Glomerular endothelial cell (primary cell): ENCODE measurements at places on chromosomes 6 and 20.

DNA sequence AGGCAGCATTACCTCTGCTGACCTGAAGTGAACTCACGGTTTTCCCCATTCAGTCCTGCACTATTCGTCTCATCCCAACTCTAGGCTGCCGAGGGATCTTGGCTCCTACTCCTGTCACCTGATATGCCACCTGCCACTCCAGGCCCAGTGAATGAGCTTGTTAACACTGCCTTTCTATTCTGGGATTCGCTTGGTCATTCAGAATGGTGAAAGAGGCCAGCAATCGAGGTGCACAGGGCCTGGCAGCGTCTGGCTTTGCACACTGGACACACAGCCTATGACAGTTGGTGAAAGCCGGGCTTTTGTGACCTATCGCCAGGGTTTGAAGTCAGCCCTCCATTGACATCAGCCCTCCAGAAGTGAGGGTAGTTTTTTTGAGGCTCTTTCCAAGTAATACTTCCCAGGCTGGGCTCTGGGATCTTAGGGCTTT lies 59.3 kb upstream of the MYL9 start:
- DNase-seq, result no peak

- no peak for DNase-seq
Observed at GRCh38 chr6:9225441-9225871, 790.1 kb upstream of the SLC35B3 start.

- DNase-seq, result no peak
Observed at GRCh38 chr20:58891718-58892140, 39.2 kb downstream of the GNAS start.

DNA sequence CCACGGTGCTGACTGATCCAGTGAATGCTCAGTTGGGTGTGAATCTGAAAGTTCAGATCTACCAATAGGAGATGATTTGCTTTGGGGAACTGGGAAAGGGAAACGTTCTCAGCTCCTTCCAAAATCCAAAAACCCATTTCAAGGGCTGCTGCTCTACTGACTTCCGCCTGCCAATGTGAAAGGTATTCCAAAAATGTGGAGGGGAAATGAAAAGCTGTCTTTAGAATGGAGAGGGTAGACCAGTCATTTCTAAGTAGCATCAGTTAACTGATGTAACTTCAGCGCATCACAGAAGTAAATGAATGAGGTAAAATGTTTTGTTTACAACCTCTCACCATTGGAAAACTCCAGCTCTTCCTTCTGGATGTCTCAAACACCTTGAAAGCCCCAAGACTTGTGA lies 19.6 kb upstream of the EYA2 start:
- no peak for DNase-seq

DNA sequence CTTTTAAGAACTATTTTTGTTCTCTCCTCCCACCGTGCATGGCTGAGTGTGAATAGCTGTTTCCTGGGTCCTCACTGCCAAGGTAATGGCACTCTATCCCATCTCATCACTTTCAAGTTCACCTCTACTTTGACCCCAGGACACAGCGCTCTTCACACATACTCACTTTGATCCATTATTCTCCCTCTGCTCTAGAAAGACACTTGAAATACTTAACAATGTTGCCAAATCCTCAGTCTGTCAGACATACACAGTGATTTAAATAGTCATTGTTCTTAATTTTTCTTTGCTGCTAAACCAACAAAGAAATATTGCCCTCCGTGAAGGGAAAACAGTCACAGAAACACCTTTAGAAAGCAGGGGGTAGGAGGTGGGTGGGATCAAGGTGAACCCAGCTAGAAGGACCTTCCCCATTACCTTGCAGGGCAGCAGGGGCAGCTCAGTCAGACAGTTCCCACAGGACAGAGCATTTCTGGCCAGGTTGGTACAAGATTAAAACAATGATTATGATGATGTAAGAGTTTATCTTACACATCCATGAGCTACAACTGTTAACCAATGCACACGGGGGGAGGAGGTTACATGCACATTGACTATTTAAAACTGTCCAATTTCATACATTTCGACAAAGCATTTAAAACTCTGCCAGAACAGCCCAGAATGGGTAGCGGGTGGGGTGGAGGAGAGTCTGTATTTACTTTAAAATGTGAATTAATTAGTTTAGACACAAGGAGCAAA lies 2.4 kb downstream of the SLC22A23 start:
- no peak for DNase-seq

GRCh38 chr6:40138273-40138720 lies 204.0 kb upstream of the MOCS1 start:
- no peak for DNase-seq
